Activated T-helper 17 cell treated with anti-CD3 and anti-CD28 coated beads, Interleukin-2, amount 50 U/mL, for 72 hours (primary cell): ENCODE measurements at places on chromosomes 16 and 17. TPM values are rescaled to one million over a fixed set of nuclear protein-coding genes. Genes with fewer than 3 reads are reported as not detected.
A peak's percentile ranks its signal among the peaks of the same experiment; 100 is the strongest.

GRCh38 chr17:74368341-74369081, 1.2 kb downstream of the GPR142 start:
- ATAC-seq = peak; percentile 87

DNA sequence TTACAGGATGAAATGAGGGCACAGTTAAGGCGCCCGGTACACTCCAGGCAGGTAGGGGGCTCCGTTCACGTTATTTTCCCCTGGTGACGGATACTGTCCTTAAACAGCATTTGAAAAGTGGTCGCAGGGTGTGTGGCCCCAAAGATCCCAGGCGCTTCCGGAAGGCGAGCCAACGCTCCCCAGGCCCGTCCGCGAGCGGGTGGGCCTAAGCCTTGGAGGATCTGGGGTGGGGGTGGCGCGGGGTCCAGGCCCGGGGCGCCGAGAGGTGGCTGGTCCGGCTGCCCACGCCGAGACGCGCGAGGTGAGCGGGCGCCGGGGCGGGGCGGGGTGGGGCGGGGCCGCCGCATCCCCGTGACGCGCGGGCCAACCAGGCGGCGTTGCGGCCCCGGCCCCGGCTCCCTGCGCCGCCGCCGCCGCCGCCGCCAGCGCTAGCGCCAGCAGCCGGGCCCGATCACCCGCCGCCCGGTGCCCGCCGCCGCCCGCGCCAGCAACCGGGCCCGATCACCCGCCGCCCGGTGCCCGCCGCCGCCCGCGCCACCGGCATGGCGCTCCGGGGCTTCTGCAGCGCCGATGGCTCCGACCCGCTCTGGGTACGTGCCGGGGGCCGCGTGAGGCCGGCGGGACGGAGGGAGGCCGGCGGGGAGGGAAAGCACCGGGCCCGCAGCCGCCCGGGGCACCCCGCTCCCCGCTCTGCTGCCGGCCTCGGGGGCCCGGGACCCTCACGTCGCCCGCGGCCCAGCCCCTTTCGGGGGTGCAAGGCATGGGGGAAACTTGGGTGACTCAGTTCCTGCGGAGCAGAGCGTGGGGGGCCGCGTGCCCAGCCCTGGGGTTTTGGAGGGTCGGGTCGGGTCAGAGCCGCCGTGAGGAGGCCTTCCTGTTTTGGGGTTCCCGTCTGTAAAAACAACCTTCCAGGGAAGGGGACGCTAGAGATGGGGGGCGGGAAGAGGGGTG, at the start of gene ABCC1:
Gene ABCC1 (plus strand): TSS at position 407 of the 951 bp plus-strand sequence. CDS start 136 bp downstream, at position 543.
- peak; percentile 72 for ATAC-seq

AOC2 gene
- 2.0 TPM for total RNA-seq

SLC12A4 gene
- 47.0 TPM for total RNA-seq

GRCh38 chr17:63540590-63540989, 9.7 kb upstream of the DCAF7 start:
- ATAC-seq = no peak

GRCh38 chr16:89199241-89200123, 855 bp downstream of the SLC22A31 start:
- ATAC-seq = no peak

DNA sequence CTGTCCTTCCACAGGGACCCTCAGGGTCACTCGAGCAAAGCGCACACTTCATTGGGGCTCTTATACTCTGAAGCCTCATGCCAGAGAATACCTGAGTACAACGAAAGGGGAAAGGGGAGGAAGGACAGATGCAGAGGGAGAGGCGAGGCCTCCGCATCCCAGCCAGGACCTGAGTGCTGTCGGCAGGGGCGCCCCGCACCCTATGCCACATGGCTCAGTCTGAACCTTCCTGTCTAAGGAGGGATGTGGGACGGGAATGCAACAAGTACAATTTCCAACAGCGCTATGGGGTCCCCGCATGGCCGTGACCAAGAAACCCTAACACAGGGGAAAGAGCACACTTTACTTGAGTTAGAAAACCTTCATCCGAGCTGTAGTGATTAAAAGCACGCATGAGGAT, 39.8 kb upstream of the FAAP100 start:
- ATAC-seq = no peak

DNA sequence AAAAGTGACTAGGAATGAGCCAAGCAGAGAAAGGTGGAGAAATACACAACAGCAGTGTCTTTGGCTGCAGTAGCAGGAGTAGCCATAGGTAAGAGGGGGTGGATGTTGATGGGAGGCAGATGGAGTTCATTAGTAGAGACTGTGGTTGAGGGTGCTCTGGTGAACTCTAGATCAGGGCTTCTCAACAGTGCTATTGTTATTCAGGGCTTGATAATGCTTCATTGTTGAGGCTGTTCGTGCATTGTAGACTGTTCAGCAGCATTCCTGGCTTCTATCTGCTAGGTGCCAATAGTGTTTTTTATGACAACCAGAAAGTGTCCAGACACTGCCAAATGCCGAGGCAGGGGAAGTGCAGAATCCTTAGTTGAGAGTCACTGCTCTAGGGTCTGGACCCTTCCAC, 3.6 kb downstream of the ALKBH5 start:
- ATAC-seq = no peak

DNA sequence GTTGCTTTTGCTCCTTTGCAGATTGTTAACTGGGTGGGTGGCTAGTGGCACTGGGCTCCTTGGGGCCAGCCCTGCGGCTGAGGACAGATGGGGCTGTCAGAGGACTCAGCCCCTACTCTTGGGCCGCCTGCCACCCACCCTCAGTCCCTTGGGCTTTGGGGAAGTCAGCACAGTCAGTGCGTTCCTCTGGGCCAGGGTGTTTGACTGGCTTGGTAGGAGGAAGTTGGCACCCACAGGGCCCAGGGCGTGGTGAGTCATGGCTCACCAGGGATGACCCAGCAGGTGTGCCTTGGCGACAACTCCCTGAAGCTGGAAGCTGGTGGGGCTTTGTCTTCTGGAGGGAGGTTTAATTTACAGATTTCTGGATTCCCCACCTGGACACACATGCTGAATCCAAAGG, 32.4 kb downstream of the HAPSTR1 start:
- peak; percentile 57 for ATAC-seq

DNA sequence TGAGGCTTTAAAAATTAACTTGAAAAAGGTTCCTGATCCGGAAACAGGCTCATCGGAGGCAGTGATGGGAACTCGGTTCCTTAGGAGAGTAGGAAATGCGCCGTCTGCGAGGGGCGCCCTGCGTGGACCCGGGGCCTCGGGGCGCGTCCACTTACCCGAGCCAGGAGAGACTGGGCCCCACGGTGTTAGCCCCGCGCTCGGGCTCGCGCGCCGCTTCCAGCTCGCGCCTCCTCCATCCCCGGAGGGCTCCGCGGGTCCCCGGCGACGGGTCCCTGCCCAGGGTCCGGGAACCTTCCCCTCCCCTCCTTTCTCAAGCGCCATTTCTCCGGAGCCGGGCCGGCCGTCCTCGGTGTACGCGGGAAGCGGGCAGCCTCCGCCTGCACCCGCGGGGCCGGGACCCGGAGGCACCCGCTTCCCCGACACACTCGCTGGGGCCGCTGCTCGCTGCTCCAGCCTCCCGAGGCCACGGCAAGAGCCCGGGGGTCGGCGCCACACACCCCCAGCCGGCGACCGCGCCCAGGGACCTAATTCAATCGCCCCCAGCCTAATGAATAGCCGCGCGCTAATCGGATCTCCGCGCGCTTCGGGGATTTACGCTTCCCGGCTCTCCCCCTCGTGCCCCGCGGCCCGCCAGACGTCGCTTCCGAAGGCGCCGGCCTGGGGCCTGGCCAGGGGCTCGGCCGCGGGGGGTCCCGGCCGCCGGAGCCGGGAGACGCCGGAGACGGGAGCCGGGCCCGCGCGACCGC, 2.2 kb upstream of the BAHCC1 start:
- ATAC-seq = no peak

PSKH1 gene
- 7.5 TPM for total RNA-seq

MT1E gene
- not detected for total RNA-seq

EMP2 gene
- 0.15 TPM for total RNA-seq

DNA sequence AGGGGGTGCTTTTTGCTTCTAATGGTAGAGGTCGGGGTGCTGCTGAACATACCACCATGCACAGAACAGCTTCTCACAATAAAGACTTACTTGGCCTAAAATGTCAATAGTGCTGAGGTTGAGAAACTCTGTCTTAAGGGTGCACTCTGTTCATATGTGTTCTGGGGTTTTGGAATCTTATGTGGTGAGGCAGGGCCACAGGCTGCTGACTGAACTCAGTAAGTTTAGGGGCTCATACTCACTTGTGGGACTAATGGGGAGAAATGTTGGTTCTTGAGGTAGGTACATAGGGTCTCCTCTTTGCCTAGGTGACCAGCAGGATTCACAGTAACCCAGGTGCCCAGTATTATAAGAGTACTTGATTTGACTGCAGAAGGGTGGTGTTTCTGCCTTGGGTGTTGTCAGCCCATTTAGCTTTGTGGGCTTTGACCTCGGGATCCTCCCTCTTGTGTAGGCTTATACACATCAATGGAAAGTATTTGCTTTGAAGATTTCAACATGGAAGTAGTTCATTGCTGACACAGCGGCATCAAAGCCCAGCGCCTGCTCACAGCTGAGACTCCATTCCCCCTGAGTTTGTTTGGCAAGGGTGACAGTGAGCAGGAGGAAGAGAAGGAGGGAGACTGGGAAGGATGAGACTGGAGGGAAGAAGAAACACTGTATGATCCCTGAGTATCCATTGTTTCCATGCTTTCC, 17.2 kb downstream of the SLC7A6 start:
- peak; percentile 45 for ATAC-seq

DNA sequence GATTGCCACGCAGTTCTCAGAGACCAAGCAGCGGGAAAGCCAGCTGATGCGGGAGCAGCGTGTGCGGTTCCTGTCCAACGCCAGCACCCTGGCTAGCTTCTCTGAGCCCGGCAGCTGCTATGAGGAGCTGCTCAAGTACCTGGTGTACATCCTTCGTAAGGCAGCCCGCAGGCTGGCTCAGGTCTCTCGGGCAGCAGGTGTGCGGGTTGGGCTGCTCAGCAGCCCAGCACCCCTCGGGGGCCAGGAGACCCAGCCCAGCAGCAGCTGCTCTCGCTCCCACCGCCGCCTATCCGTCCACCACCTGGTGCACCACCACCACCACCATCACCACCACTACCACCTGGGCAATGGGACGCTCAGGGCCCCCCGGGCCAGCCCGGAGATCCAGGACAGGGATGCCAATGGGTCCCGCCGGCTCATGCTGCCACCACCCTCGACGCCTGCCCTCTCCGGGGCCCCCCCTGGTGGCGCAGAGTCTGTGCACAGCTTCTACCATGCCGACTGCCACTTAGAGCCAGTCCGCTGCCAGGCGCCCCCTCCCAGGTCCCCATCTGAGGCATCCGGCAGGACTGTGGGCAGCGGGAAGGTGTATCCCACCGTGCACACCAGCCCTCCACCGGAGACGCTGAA, 15.2 kb downstream of the CACNA1G start:
- no peak for ATAC-seq

DNA sequence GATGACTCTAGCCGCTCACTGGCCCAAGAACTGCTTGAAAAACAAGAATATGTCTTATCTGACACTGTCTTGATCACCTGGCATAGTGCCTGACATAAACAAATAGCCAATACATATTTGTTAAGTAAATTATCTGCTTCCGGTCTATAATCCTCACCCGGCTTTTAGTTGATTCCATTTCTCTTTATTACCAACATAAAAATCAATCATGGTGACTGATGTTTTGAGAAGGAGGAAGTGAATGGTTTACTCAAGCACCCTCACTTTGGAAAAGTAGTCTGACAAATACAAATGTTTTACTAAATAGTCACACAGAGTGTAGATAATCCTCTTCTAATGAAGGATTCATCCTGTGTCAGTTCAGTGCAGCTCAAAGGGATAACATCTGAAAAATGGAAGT, 47.0 kb downstream of the SKAP1 start:
- ATAC-seq = no peak

GRCh38 chr17:72862276-72862999, 230.1 kb downstream of the SLC39A11 start:
- ATAC-seq = no peak

GDPD1 gene
- 2.6 TPM for total RNA-seq

- peak; percentile 80 for ATAC-seq
Observed at GRCh38 chr17:80780381-80781198, 211.1 kb upstream of the CHMP6 start.

HIGD1B gene
- not detected for total RNA-seq

- no peak for ATAC-seq
Observed at GRCh38 chr16:1938316-1938715, 4.7 kb downstream of the MSRB1 start.

DNA sequence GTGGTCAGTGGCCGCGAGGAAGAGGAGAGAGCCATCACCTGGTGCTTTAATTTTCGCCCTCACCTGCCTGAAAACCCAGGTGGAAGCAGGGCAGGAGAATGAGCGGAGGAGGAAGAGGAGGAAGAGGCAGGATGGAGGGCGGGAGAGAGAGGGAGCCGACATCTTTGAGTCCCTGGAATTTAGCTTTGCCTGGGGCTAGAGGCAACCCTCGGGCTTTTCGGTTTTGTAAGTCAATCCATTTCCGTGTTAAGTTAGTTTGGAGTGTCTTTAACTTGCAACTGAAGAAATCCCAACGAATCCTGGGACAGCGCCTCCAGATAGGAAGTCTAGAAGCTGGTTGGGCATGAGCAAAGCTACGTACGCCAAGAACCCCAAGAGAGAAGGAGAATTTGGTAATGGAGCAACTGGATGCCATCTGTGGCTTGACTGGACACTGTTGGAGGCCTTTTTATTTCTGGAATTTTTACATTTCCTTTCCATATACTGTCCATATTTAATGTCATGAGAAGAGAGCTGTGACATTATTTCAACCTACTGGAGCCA, 36.9 kb upstream of the ATP2A3 start:
- ATAC-seq = no peak

SSTR5 gene
- total RNA-seq = not detected

CTRL gene
- 4.0 TPM for total RNA-seq

CCL11 gene
- total RNA-seq = not detected

C16orf89 gene
- total RNA-seq = not detected

GP1BA gene
- not detected for total RNA-seq

KRTAP16-1 gene
- total RNA-seq = 0.15 TPM

- ATAC-seq = no peak
Observed at GRCh38 chr17:62778990-62779681, 29.0 kb downstream of the MARCHF10 start.

- ATAC-seq = no peak
Observed at GRCh38 chr16:58086381-58087208, 42.6 kb downstream of the CFAP20 start.

BCL6B gene
- 0.50 TPM for total RNA-seq
